T-helper 17 cell (primary cell): ENCODE measurements at places on chromosomes 2 and 18.

- DNase-seq: no peak
Measured at GRCh38 chr2:237725661-237726060, 72.9 kb upstream of the RBM44 start.

DNA sequence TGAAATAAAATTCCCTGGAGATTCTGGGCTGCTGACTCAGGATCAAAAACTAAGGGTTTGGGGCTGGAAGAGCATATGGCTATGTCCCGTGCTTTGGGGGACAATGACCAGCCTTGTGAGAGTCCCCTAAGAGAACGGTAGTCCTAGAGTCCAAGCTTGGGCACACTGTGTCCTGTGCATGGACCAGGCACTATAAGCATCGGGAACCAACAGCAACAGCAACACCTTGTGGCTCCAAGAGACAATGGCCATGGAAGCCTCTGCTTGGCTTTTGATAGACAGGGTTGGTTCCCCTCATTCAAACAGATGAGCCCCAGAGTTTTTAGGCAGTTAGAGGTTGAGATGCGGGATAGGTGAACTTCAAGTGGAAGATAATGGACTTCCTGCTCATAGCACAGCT, 294.4 kb upstream of the CHAC2 start:
- DNase-seq: no peak

DNA sequence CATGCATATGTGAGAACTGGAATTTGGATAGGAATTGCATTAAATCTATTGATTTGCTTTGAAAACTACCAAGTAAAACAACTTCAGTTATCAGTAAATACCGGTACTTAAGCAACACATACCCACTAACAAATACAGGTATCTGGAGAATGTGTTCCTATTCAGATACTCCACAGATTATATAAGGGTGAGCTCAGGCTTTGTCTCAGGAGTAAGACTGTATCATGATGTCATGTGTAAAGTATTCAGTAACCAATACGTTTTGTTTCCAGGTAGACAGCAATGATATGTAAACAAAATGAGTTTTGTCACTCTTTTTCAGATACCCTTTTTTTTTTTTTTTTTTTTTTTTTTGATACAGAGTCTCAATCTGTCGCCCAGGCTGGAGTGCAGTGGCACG, 74.8 kb downstream of the DSC3 start:
- no peak for DNase-seq

DNA sequence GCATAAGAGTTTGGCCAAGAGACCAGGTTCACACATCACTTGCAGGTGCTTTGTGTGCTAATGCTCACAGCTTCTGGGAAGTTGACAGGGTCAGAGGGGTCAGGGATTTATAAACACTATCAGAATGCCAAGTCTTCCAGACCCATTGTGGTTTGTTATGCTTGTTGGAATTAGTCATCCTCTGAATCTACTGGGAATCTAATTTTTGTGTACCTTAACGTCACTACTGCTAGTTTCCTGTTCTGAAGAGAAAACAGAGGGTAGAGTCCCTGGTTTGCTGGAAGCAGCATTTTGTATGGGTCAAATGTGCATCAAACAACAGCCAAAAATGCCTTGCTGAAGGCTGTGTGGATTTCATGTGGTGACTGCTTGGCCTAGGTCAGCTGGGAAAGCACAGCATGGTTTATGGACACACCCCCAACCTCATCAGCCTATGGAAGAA, 33.3 kb downstream of the ANTXR1 start:
- no peak for DNase-seq

DNA sequence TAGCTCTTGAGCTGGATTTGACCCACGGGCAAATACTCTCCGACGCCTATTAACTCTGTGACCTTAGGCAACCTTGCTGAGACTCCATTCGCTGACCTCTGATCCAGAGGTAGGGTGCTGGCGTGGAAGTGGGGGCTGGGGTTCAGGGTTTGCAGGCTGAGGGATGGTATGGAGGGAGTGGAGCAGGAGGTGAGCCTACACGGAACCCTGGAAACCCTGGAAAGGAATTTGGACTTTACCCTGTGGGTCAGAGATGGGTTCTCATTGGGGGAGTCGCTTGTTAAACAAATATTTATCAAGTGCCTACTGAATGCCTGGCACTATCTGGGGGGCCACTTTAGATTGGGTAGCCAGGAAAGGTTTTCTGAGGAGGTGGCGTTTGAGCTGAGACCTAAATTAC, 58.2 kb upstream of the FZD7 start:
- no peak for DNase-seq

- DNase-seq: no peak
Measured at GRCh38 chr18:7658701-7659100, 91.6 kb downstream of the PTPRM start.

- no peak for DNase-seq
Measured at GRCh38 chr2:36420569-36421181, 65.1 kb downstream of the CRIM1 start.

GRCh38 chr2:166454006-166454595, 39.9 kb downstream of the SCN7A start:
- DNase-seq: no peak

- DNase-seq: no peak
Measured at GRCh38 chr18:44840058-44840790, 159.5 kb downstream of the SETBP1 start.

GRCh38 chr2:157792335-157793052, 83.6 kb downstream of the ACVR1 start:
- no peak for DNase-seq

DNA sequence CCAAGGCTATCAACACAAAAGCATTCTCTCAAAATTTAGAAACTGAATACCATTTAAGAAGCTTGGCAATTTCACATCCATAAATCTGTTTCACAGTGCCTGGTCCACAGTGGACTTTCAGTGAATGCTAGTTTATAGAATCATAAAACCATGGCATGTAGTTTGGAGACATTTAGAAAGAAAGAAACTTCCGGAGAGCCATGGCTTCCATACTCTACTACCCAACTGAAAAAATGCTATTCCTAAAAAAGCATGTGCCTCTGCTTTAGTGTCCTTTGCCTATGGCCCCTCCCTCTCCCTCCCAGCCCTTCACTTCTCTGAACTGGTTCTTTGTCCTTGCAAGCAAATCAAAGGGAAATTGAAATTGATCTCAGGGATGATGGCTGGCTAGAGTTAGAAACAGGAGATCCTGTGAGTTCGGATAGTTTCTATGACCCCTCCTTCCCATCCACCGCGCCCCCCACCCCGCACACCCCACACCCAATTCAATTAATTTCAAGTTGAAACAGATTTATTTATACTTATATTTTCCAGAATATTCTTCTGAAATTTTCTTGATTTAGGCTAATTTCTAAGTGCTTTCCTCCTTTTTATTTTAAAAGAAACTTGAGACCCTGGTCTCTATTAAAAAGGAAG, 248.3 kb downstream of the TRIB2 start:
- DNase-seq: no peak

DNA sequence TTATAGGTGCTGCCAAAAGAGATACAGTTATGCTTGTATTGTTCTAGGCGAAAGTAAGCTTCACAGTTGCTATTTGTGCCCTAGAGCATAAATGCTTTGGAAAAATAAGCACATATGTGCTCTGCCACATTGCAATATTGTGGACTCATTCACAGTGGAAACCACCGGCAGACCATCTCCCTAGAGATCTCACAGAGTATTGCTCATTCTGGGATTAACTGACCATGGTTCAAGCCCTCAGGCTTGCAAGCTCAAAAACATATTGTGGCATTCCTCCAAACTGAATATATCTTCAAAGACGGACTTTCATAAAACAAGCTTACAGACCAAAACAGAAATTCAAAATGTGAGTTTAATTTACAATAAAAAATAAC, 158.2 kb upstream of the CCDC150 start:
- DNase-seq: no peak

DNA sequence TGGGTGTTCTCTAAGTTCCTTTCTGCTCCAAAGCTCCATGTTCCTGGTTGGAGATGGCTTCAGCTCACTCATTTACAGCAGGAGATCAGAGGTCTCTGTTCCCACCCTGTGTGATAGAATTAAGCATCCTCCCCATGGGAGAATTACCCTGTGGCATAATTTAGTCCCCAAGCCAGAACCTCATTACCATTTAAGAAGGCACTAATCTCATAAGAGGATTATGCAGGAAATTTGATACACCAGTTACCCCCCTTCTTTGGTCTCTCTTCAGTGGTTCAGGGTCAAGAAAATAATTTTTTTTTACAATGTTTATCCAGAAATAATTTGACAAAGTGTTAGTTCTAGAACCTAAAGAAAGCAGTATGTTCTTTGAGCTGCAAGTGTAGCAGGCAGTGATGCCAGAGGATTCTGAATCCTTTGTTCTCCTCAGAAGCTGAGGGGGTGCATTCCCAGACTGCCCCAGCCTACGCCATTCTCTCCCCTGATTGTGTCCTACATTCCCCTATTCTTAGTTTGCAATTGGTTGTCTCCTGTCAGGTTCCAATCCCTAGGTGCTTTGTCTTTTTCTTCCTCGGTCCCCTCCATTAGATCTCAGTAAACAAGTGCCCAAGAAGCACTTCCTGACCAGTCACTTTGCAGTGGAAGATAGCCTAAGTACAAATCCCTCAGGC, 163.6 kb downstream of the PRKCE start:
- DNase-seq: no peak

- no peak for DNase-seq
Measured at GRCh38 chr18:13465476-13465875, 246.9 kb downstream of the LDLRAD4 start.

- no peak for DNase-seq
Measured at GRCh38 chr2:30287190-30287840, 56.0 kb downstream of the LBH start.

DNA sequence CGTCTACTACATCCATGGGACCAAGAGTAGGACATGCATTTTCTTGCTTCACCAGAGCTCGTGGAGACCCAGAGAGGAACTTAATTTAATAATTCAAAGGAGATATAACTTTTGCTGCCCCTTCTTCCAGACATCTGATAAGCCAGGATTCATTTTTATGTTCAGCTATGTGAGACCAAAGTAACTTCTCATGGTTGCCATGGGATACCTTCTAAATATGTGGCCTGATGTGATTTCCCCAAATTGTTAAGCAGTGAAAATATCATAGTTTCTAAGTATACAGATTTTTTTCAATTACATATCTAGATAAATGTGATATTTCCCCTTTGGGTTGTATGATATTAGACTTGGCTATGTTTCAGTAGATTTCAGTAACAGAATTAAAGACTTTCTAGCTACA, 185.5 kb upstream of the FN1 start:
- no peak for DNase-seq
